ENCODE measurements at places on chromosomes 5 and 9.

- DNase-seq: no peak
Observed at GRCh38 chr5:168734119-168734518, 155.0 kb upstream of the PANK3 start.

GRCh38 chr9:72855890-72856523 is 96.8 kb downstream of the ALDH1A1 start:
- no peak for DNase-seq

DNA sequence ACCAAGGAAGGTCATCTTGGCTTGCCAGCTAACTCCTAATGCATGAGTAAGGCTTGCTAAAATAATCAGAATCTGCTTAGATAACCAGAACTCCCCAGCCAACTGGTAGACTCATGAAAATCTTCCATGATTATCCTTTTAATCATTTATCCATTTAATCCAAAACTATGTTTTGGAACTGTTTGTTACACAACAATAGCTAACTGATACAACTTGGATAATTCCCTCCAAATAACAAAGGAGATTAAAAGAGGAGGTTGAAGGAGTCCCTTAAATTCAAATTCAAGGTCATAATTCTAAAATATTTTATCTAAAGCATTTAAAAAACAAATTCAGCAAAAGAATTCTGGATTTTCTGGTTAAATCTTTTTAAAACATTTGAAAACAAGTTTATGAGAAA is 222.1 kb downstream of the DEPDC1B start:
- no peak for DNase-seq

DNA sequence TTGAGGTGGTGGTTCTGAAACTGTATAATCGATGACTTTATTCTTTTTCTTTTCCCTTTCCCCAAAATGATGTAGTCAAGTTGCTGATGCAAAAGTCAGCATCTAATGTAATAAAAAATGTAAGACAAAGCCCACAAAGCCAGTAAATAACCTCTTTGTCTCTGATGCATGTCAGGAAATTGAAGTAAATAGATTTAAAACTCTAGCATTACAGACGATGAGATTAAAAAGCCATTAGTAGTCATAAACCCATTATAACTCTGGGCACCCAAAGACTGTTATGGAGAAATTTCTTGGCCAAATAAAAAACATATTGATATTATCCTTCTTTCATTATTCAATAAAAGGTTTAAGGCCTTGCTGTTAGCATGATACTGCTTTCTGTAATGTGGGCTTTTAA is 548.7 kb downstream of the TUSC1 start:
- DNase-seq: no peak

DNA sequence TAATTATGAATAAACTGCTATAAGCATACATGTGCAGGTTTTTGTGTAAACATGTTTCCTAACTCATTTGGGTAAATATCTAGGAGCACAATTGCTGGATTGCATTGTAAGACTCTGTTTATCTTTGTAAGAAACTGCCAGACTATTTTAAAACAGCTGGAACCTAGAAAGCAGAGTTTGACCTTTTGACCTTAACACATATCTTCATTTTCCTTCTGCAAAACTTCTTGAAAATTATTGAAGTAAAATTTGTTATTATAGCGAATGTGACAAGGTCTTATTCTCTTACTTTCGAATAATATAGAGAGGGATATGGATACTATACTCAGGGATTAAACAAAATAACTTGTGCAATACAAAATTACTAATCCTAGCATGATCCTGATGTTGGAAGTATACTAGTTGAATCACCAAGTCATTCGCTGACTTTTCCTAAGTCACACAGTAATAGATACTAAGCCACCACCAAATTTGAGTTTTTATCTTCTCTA is 3.2 kb upstream of the ANXA1 start:
- no peak for DNase-seq

Measured in stimulated activated CD4-positive, alpha-beta T cell treated with anti-CD3 and anti-CD28 coated beads, Interleukin-4, amount 100 ng/mL, for 4 hours (primary cell).